Placental epithelial cell (primary cell): ENCODE measurements at places on chromosomes 2 and 18. TPM values are rescaled to one million over a fixed set of nuclear protein-coding genes. Genes with fewer than 3 reads are reported as not detected.

The LYG2 gene
- total RNA-seq = not detected in 2 replicates

The FABP1 gene
- total RNA-seq = not detected in 2 replicates

The GAD1 gene
- total RNA-seq = 1.3 and 4.3 TPM in 2 replicates

The RAD51AP2 gene
- total RNA-seq = not detected in 2 replicates

The APCDD1 gene
- total RNA-seq = 1.7 and 2.0 TPM in 2 replicates

The ATG16L1 gene
- total RNA-seq = 33.8 and 69.4 TPM in 2 replicates

The POTEC gene
- not detected in 2 replicates for total RNA-seq

The SGPP2 gene
- not detected in 2 replicates for total RNA-seq

The PAX3 gene
- total RNA-seq = not detected in 2 replicates

The PPP1CB gene
- 186 and 336 TPM in 2 replicates for total RNA-seq

The ATG4B gene
- total RNA-seq = 53.8 and 85.3 TPM in 2 replicates
